Skeletal muscle cell (primary cell): ENCODE measurements at places on chromosomes 13 and 19.

DNA sequence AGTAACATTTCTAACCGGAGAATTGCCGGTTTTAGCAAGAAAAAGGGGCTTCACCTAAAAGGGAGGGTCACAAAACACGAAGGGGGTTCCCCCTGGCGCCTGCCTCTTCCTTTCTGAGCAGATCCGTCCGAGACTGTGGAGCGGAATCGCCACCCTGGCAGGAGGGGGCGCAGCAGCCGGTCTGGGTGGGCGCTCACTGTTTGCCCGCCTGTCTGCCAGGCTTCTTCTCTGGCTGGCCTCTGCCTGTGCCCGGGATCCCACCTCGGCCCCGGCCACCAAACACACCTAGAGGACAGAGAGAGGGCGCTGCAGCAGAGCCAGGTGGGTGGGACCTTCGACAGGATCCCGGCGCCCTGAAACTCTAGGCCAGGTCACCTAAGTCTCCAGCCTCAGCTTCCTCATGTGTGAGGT is 15.6 kb downstream of the LSM4 start:
- no peak for DNase-seq

DNA sequence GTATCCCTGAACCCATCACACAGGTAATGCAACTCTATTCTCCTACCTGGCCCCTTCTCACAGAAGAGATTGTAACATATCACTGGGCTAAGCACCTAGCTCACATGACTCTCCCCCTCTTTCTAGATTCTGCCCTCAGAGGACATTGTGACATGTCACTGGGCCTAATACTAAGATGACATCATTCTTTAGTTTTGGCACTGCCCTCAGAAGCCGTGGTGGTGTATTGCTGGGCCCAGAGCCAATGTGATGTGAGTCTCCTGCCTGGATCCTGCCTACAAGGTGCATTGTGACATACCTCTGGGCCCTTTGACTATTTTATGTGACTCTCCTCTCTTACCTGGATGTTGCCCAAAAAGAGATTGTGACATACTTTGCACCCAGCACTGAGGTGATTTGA is 21.4 kb upstream of the ZNF730 start:
- DNase-seq = no peak

DNA sequence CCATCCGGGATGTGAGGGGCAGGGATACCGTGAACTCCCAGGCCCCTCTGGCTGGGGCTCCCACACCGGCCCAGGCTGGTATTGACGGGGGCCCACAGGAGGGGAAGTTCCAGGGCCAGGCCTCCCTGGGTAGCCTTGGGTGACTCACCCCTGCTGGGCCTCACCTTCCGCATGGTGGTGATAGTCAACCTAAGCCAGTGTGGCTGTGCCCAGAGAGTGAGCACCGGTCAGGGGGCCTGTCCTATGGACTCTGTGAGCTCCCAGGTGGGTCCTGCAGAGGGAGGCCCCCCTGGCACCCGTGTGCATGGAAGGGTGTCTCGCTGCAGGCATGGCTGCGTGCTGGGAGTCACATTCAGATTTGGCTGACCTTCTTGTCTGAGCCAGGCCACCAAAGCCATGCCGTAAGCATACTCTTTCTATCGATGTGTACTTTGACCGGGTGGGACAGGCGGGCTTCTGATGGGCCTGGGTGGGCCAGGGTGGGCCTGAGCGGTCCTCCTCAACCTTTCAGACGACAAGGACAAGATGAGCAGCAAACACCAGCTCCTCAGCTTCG is 27.6 kb downstream of the DHX34 start:
- DNase-seq = no peak

DNA sequence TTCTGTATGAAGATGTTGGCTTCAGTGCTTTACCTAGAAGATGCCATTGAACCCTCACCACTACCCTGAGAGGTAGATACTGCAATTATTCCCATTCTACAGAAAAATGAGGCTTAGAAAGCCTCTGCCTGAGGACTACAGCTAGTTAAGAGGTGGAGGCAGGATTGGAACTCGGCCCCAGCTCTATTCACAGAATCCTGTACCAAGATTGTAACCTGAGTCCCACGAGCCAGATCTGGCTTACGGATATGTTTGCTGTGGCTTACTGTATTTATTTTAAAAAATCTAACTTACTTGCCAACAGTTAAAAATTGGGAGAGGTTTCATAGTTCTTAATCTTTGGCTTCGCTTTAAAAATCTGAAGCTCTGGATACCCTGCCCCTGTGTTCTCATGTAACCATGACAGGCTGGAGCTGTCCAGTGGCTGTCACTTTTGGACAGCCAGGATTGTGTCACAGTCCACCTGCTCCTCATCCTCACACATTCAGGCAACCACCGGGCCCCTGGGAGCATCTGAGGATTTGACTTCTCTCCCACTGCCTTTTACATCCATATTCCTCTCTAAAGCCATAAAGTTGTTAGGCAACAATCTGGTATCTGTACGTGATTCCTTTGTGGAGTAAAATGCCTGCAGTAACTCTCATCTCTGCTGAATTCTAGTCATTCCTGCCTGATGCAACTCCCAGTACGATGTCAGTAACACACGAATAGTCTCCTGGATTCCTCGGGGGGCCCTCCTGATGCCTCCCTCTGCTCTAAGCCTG is 160.8 kb upstream of the SERP2 start:
- DNase-seq = no peak

DNA sequence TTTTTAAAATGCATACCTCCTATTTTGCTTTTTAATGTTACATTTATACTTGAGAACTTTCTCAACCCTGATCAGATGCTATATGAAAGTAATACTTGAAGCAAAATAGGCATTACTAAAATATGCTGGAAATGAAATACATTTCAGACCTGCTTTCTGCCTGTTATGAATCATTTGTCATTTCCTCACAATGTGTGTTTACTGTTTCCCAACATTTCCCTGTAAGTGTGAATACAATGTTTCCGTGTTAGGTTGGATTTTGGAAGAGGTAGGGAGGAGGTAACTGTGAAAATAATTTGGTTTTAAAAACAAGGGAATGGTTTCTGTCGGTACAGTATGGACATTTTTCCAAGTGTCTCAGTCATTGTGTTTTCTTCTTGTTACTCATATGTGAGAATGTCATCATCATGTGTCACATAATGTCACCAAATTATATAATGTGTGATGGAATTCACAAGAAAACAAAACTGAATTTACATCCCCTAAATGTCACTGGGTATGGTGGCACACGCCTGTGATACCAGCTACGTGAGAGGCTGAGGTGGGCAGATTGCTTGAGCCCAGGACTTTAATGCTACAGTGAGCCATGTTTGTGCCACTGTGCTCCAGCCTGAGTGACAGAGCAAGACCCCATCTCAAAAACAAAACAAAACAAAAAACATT is 43.0 kb downstream of the ZAR1L start:
- DNase-seq = no peak

GRCh38 chr19:19039901-19040300 is 6.5 kb downstream of the ARMC6 start:
- DNase-seq = no peak

- DNase-seq = no peak
Observed at GRCh38 chr13:113863524-113864272, at the start of gene GAS6. GAS6 (minus strand) TSS chr13:113864076; CDS start chr13:113863920, 156 bp downstream.

DNA sequence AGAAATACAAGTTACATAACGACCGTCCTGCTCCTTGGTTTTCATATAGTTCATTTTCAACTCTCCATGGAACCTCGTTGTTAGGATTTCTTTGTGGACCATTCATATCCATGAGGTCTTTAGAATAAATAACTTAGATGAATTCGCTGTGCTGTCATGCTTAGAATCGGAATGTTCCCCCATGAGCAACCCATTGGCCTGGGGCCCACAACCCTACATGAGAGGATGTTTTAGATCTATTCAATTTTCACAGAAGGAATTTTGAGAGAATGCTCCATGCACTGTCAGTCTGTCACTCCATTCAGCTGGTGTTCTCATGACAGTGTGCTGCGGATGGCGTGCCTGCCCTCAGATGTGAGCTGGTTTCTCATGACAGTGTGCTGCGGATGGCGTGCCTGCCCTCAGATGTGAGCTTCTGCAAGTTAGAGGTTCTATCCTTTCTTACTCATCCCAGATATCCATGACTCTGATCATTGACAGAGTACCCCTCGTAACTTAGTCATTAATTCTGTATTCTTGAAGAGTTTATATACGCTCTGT is 1193.1 kb downstream of the EFNB2 start:
- DNase-seq = no peak

- DNase-seq = no peak
Observed at GRCh38 chr19:17389957-17390664, 3.9 kb downstream of the CCDC194 start.

DNA sequence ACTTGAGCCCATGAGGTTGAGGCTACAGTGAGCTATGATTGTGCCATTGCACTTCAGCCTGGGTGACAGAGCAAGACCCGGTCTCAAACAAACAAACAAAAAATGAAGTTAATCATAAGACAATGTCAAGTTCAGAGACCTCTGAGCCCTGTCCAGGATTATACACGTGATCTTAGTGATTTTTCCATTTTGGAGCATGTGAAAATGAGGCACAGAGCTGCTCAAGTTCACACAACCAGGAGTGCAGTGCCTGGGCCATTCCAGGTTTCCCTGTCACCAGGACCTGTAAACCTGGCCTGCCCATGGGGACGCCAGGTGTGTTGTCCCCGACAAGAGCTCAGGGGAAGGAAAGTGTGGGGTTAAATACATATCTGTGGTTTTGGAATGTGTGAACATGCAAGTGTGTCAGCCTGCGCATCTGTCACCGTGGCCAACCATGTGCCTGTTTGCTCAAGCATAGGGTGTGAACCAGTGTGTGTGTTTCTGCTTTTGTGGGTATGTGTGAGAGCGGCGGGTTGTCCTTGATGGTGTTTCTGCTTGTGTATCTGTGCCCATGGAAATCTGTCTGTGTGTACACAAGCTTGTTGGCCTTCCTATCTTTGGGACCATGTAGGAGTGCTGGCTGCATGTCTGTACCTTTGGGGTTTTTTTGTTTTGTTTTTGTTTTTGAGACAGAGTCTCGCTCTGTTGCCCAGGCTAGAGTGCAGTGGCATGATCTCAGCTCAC is 1.5 kb upstream of the FXYD1 start:
- no peak for DNase-seq

DNA sequence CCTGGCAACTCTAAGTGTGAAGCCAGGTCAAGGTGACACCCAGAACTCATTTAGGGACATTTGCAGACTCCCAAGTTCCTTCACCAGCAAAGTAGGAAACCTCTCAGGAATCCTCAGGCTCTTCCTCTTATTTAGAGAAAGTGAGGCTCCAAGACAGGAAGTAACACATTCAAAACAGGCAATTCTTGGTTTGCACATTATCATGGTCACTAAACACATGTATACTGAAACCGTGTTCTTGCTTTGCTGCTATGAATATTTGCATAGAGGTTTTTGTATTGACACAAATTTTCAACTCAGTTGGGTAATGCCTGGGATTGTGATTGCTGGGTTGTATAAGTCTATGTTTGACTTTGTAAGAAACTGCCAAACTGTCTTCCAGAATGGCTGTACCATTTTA is 13.2 kb upstream of the URI1 start:
- DNase-seq = no peak

GRCh38 chr13:112441779-112442310 is 65.7 kb downstream of the SPACA7 start:
- DNase-seq = no peak

GRCh38 chr13:70098669-70099068 is 9.0 kb upstream of the ATXN8OS start:
- DNase-seq = no peak

DNA sequence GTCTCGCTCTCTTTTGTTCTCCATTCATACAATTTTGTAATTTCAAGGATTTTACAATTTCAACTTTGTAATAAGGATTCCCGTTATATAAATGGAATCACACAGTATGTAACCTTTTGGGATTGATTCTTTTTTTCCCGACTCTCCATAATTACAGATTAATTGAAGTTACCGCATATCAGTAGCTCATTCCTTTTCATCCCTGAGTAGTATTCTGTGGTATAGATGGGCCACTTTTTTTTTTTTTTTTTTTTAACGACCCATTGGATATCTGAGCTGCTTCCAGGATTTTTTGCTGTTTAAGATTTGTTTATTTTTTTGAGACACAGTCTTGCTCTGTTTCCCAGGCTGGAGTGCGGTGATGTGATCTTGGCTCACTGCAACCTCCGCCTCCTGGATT is 27.8 kb downstream of the UHRF1 start:
- no peak for DNase-seq

GRCh38 chr19:18520848-18521691 is 800 bp downstream of the ELL start:
- DNase-seq = no peak

DNA sequence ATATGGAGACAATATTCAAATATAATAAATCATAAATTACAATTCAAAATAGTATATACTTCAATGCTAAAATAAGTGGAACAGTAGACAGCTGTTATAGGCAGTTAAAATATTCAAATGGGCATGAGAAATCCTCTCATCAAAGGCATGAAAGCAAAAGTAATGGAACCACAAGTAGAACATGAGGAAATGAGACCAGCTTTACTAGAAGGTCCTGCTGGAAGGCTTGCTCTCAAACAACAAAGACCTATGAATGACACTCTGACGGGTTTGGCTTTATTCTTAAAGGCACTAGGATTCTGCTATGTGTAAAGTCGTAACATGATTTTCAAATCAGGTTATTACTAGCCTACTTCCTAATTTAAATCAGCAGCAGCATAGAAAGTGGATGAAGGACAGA is 148.1 kb downstream of the VWA8 start:
- DNase-seq = no peak

- DNase-seq = no peak
Observed at GRCh38 chr13:47146991-47147811, 250.3 kb upstream of the HTR2A start.

DNA sequence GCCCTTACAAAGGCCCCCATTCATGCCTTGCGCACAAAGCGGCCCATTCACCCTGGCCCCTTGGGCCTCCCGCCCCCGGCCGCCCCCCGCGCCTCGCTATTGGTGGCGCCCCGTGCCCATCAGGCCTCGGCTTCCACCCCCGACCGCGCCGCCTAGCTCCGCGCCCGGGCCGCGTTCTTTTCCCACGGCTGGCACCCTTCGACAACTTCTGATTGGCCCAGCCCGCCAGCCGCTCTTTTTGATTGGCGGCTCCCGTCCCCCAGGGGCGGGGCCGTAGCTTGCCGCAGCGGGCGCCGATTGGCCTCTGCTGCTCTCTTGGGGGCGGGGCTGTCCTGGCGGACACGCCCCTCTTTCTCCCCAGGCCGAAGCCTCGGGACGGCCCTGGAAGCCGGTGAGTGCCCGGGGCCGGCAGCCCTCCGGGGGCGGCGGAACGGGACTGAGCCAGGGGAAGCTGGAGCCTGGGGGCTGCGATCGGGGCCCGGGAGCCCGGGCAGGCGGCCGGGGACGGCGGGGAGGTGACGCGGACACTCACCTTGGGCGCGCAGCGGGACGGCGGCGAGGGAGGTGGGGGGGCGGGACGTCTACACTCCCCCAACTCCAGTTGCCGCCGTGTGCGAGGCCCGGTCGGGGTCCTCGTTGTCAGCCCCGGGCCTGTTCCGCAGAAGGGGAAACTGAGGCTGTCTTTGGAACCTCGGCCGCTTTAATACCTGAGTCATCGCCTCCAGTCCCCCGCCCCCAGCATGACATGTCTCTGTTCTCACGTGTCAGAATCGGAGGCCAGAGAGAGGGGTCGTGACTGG is at the start of gene MYH14:
Gene MYH14 (plus strand): TSS at position 342 of the 800 bp plus-strand sequence. CDS start 6,744 bp downstream, outside the sequence.
- no peak for DNase-seq
